ENCODE measurements at places on chromosomes 5 and 9.

DNA sequence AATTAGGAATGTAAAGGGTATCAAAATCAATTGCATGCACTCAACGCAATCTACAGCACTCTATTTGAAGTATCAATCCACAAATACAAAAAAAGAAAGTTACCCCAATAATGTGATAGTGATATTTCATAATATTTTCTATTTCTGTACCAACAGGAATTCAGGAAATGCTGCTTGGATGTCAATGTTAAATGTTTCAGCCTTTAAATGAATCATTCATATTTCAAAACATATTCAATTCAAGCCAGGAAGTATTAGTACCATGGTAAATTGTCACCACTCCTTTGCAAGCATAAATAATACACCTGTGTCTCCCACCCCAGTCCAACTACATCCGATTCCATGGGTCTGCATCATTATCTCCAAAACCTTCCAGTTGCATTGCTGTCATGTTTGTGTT lies 1185.5 kb upstream of the CDH18 start:
- DNase-seq = no peak

GRCh38 chr9:15553528-15553898 lies 670 bp downstream of the CCDC171 start:
- DNase-seq = no peak

- no peak for DNase-seq
Observed at GRCh38 chr9:81686614-81687520, 2.5 kb downstream of the TLE1 start.

DNA sequence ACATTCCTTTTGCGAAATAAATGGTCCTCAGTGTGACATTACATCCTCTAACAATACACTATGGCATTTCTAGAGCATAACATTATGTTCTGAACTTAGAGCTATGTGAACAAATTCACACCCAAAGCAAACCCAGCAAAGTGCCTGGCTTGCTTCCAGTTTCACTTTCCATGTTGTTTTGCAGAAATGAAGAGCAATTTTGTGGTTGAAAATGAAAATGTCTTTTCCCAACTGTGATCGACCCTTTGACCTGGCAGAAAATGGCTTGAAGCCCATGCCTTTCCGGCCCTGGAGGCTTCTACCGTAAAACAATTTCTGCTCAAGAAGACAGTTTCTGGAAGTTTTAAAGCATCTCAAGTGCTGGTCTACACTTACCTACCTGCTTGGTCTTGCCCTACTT lies 344.7 kb upstream of the RGMB start:
- DNase-seq = no peak

- no peak for DNase-seq
Observed at GRCh38 chr5:14510880-14511279, 70.7 kb upstream of the OTULINL start.

- no peak for DNase-seq
Observed at GRCh38 chr5:121313886-121314285, 537.8 kb upstream of the FTMT start.

DNA sequence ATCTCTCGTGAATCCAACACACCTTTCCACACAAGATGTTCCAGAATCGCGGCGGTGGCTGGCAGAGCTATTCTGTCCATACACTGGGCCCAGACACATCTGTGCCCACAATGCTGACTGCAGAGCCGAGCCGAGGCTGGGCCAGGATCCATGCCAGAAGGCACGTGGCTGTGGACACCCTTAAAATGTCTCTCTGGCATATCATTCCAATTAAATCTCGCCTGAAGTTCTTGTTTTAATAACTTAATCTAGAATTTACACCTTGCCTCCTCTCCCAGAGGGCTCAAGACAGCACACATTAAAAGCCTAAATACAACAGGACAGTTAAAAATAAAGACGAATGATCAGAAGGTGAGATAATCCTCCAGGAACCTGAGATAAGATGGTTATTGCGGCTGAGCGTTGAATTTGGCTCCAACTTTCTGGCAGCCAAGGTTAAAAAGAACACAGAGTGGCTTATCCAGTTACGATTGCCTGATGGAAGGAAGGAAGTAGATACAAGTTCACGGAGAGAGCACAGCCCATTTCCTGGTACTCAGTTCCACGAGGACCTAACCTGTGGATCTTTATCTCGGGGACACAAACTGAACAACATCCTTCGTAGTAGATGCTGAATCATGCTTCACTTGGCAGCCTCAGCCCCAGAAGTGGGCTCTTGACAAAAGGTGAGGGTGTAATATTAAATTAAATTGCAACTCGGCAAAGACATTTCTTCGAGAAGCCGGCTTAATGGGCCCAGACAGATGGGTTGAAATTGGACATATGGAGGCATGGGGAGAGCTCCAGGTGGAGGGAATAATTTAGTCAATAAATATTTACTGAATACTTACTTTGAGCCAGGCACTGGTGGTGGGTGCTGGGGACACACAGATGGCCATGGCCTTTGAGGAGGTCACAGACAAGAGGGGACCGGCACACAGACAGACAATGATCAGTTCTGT lies 86.0 kb upstream of the TBC1D2 start:
- no peak for DNase-seq

- DNase-seq = no peak
Observed at GRCh38 chr9:127676638-127677037, 30.1 kb upstream of the CFAP157 start.

DNA sequence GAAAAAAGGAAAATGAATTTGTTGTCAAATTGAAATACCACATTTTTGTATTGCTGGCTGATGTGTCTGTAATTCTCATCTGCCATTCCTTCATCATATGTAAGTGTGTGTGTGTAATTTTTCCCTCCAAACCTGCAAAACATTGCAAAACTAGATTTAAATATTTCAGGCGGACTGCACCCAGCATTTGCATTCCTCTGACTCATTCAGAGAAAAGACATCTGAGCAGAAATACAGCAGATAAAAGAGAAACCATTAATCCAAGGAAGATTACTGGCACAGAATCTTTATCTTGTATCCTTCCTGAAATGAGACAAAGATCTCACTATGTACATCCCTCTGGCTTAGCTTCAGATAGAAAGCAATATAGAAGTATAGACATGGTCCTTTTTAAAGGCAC lies 275.3 kb downstream of the TMEM38B start:
- no peak for DNase-seq

DNA sequence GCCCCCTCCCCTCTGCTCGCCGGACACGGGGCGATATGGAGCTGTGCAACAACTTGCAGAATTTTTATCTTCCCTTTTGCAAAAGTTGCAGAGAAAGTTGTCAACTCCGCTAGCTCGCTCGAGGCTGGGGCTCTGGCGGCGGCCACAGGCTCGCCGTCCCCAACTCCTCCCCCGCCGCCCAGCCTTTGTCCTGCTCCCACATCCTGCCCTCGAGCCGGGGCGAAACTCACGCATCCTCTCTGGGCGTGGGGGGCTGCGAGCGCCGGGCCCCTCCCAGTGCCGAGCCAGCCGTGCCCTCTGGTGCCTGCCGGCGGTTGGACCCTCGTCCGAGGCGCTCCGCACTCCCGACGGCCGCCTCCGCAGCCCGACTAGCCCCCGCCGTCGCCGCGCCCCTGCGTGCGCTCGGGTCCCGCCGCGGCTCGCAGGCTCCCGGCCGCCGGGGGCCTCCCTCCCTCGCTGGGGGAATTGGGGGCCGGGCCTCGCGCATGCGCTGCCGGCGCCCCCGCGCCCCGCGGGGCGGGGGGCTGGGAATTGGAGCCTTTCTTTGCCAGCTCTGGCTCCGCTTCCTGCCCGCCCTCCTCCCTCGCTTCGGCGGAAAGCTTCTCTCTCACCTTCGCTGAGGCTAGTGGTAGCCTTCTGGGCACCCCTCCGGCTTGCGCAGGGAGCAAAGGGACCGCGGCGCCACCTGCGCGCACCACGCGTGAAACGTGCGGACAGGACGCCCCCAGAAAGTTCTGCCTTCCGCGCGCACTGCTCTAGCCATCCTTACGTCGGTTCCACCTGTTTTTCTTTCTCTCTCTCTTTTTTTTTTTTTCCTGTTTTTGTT lies at the start of gene CCNJL:
Gene CCNJL (minus strand): TSS at position 431 of the 826 bp plus-strand sequence. CDS start 641 bp downstream, outside the sequence.
- DNase-seq = no peak

DNA sequence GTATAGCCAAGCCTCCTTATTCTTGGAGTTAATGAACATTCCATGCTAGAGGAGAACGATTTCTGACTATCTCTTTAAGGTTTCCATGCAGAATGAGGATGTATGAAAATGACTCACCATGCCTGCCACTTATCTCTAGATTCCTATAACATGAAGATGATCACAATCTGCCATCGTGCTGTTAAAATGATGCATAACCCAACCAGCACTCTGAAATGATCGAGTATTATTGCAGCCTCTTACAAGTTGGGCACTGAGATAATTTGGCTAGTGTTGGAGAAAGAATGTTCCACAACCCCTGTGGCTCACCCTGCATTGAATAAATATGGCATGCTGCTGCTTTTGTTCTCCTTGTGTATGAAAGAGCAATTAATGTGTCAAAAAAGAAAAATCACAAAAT lies 1143.6 kb upstream of the WWC1 start:
- no peak for DNase-seq

GRCh38 chr5:106610041-106610440 lies 1060.7 kb downstream of the EFNA5 start:
- DNase-seq = no peak

DNA sequence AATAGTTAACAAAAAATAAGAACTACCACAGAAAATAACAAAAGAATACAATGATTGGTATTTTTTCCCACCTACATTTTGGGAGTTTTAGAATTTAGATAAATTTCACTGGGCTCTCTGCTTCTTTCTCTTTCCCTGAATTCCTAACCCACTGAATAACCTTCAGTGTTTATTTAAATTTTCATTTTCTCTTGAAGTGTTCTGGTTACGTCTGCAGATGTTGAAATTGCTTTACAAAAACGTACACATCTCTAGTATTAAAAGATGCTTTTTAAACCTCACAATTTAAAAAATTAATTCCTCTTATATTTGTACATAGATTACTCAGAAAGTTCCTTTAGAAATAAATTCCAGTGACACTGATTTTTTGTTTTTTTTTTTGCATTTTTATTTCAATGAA lies 158.7 kb upstream of the TUT7 start:
- DNase-seq = no peak

DNA sequence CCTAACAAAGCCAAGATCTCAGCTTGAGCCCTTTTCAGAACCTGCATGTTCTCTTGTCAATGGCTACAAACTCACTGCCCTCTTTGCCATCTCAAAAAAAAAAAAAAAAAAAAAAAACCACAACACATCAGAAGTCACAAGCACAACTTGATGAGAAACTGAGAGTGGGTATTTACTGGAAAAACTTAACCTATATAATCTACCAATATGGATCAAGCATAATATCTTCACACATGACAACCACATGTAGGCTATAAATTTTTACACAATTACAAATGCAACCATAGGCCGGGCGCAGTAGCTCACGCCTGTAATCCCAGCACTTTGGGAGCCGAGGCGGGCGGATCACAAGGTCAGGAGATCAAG lies 9.0 kb downstream of the MTMR12 start:
- no peak for DNase-seq

- no peak for DNase-seq
Observed at GRCh38 chr9:13948037-13948436, 365.9 kb downstream of the NFIB start.

DNA sequence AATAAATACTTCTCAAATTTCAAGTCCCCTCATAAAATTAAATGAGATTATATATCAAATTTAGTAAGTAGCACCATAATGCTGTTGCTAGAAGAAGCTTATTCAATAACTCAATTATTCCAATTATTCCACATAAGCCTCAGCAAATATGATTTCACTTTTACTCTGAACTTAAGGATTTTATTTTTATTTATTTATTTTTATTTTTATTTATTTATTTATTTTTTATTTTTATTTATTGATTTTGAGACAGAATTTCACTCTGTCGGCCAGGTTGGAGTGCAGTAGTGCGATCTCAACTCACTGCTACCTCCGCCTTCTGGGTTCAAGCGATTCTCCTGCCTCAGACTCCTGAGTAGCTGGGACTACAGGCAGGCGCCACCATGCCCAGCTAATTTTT lies 1308.3 kb upstream of the CDH9 start:
- no peak for DNase-seq

GRCh38 chr5:113806250-113806649 lies 292.8 kb downstream of the YTHDC2 start:
- DNase-seq = no peak

GRCh38 chr9:104232781-104233341 lies 138.8 kb downstream of the SMC2 start:
- DNase-seq = no peak

DNA sequence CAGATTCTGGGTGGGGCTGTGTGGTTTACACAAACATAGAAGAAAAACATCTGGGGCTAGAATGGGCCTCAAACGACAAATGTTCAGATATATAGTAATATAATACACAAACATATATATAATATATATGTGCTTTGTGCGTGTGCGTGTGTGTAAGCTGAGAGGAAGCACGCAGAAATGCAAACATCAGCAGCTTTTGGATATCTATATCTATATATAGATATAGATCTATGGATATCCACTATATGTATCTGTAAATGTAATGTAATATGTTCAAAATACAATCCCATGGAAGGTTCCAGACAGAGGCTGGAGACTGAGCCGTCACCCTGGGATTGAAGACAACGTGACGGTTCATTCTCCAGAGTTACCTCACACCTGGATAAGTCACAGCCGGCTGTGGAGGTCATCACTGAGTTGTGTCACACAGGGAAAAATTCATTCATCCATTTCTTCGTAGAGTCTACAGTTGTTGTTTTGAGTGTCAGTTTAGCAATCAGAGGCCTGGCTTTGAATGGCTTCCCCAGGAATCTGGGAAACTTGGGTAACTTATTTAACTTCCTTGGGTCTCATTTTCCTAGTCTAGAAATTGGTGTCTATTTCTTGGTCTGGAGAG lies 123.0 kb upstream of the CPEB4 start:
- DNase-seq = no peak

DNA sequence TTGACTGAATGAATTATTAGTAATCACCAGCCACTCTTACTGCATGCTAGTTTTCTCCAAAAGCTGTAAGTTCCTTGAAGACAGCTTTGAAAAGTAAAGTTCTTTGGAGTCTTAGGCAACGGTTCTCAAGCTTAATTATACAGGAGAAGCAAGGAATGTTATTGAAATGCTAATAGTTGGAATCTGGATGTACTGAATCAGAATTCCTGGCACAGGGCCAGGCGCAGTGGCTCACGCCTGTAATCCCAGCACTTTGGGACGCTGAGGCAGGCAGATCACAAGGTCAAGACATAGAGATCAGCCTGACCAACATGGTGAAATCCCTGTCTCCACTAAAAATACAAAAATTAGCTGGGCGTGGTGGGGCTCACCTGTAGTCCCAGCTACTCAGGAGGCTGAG lies 33.4 kb downstream of the GRIA1 start:
- no peak for DNase-seq

Data from bone marrow (tissue), 2 donors.